ENCODE measurements at places on chromosomes 16 and 17. TPM values are rescaled to one million over a fixed set of nuclear protein-coding genes. Genes with fewer than 3 reads are reported as not detected.
A peak's percentile ranks its signal among the peaks of the same experiment; 100 is the strongest.

- peak; percentile 84 for DNase-seq
These were observed 57.3 kb upstream of the CCL1 start for GRCh38 chr17:34420254-34420766.

Gene EPN3
- total RNA-seq = under 0.01 TPM

GRCh38 chr16:77220427-77220826 is 21.2 kb downstream of the SYCE1L start:
- DNase-seq = no peak

DNA sequence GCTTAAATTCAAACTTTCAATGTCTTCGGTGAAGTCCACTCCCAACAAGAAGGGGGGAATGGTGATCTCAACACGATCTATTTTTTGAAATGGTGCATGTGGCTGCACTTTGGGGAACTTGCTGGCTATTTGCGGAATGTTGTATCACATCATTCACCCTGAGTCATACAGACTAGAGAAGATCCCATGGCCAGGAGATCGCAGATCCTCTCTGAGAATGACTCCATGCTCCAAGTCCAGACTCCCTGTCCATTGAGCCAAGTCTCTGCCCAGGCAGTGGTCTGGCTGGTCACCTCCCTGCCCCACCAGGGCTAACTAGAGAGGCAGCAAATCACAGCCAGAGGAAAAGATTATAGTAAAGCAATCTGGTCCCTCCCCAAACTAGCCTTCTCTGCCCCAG is 120.6 kb downstream of the XYLT1 start:
- no peak for DNase-seq

DNA sequence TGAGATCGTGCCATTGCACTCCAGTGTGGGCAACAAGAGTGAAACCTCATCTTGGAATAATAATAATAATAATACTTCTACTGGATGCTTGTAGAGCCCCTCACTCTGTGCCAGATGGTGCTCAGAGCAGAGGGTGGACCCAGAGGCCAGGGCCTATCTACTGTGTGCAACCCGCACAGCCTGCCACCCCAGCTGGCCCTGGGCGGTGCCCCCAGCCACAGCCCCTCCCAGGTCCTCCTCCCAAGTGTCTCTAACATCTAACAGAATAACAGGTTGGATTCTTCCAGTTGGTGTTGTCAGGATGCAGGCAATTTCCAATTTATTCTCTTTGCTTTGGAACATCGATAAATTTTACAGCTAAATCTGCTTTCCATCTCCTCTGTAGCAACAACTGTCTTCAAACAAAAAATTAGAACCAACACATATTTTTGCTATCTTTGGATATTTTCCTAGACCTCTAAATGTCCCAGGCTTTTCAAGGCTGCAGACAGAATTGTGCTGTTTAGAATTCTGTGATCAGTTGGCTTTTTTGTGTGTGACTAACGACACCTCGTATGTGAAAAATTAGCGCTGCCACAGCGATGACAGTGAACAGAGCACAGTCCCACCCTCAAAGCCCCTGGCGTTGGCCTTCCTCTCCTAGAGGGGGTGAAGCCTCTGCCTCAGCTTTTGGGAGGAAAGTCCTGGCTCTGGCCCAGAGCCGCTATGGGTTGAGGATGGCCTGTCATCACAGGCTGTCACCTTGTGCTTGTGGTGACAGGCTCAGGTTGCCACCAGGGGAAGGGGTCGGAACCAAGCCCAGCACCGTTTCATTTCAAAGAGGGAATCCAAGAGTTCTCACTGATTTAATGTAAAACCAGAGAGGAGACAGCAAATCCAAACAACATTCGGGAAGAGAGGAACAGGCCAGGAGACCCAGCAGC is 7.6 kb upstream of the EVPL start:
- DNase-seq = no peak

- DNase-seq = no peak
These were observed 4.4 kb downstream of the KIAA0753 start for GRCh38 chr17:6636105-6636504.

DNA sequence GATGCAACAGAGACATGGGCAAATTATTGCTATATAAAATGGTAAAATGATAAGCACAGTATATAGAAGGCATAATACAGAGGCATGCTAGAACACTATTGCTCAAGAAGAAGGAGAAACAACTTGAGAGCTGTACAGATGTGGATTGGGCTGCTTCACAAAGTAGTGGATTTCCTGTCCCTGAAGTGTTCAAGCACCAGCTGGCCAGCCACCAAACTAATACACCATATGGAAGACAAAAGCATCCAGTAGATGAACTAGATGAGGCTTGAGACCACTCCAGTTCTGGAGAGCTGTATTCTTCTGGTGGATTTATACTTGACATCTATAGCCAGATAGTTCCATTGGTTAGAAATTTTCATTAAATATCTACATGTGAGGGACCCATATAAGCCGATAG is 134.1 kb upstream of the GNAO1 start:
- DNase-seq = no peak

Gene ITGAL
- total RNA-seq = not detected

DNA sequence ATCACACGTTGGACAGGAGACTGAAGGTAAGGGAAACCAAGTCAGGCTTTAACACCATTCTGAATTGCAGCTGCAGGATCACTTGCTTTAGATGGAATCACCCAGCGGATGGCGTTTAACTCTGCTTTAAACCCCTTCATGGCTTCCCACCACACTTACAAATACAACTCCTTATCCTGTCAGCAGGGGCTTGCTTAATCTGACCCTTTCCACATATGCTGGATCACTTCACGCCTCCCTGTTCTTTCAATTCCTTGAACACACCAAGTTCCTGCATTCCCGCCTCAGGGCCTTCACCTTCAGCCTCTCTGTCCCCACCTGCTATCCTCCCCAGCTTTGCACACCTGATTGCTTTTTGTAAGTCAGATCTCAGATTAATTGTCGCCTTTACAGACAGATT is 442.2 kb downstream of the MAF start:
- no peak for DNase-seq

- no peak for DNase-seq
These were observed 7.0 kb downstream of the ZNF768 start for GRCh38 chr16:30519120-30520049.

GRCh38 chr17:60656499-60656898 is 21.2 kb upstream of the BCAS3 start:
- DNase-seq = no peak

GRCh38 chr16:57892041-57892440 is 78.9 kb downstream of the CNGB1 start:
- DNase-seq = no peak

DNA sequence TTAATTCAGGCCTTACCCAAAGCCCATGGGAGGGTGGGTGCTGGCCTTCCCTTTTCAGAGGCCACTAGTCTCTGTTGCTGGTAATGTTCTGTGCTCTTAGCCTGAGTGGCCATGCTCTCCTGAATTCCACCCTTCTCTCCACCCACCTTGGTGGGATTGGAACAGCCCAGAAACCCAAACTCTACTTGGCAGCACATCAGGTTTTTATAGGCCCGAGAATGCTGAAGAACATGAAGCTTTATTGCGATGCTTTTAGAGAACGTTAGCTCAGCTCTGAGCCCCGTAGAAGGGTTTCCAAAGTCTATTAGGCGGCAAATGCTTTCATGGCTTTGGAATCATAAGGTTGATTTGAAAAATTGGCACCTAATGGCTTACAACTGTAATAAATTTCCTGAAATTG is 209.3 kb downstream of the MSI2 start:
- DNase-seq = no peak

DNA sequence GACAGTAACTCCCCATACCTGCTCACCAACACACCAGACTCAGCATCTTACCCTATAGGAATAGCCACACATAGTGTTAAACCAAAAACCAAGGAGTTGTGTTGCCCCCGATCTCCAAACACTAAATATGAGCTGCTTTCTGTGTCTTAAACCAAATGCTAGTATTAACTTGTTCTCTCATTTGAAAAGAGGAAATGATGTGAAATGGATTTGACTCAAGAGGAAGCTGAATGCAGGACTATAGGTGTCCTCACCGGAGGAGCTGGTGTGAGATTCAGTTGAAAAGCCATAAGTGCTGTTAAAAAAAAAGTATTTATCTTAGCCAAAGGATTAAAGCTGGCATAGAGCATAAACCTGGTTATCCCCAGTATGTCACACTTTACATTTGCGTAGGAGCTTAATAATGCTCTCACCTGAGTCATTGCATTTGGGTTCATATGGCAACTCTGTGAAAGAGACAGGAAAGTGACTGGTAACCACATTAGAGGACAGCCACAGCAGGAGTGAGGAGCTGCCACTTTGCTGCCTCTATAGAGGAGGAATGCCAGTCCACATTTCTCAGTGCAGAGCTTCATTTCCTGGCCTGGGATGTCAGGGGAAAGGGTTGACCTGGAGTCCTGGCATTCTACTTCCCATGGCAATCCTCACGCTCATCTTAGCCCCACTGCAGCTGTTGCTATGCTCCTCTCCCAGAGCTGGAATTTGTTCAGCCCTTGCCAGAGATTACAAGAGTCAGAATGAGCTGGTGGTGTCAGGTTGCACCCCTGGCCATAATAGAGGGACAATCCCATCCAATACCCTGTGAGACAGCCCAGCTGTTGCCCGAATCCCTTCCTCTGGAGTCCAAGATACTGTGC is 143.3 kb upstream of the ANKFN1 start:
- DNase-seq = no peak

- DNase-seq = no peak
These were observed 6.0 kb upstream of the CPD start for GRCh38 chr17:30372755-30373154.
